Stimulated activated CD4-positive, alpha-beta T cell treated with anti-CD3 and anti-CD28 coated beads, Interleukin-15, amount 100 ng/mL, for 48 hours (primary cell): ENCODE measurements at places on chromosomes 1 and 21.

GRCh38 chr1:147496571-147497210 lies 44.6 kb upstream of the BCL9 start:
- DNase-seq, result no peak

DNA sequence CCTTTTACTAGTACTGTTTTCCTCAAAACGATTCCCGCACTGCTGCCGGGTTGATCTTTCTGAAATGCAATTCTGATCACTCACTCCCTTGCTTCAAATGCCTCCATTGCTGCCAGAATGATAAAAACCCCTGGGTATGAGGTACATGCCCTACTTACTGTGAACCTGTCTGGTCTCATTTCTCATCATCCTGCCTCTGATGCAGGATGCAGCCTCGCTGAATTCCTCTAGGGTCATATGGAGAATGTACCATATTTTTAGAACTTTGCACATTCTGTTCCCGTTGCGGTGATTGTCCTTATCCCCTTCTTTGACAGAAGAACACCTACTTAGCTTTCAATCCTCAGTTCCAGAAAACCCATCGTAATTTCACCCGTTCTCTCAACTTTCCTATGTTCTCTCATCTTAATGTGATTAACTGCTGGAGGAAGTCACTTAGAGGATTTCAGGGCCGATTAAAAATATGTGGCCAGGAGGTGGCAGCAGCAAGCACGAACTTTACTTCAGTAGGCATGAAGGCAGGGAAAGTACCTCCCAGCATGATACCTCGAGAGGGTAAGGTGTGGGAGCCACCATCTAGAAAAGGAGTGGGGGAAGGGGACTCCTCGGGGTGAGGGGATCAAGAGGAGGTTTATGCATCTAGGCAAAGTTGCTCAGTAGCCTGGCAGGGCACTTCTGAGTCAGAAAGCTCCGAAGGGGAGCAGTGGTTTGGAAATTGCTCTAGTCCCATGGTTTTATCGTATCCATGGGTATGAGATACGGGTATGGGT lies 361.5 kb upstream of the ZP4 start:
- no peak for DNase-seq

- DNase-seq, result no peak
Measured at GRCh38 chr1:15523104-15524020, 653 bp downstream of the CASP9 start.

DNA sequence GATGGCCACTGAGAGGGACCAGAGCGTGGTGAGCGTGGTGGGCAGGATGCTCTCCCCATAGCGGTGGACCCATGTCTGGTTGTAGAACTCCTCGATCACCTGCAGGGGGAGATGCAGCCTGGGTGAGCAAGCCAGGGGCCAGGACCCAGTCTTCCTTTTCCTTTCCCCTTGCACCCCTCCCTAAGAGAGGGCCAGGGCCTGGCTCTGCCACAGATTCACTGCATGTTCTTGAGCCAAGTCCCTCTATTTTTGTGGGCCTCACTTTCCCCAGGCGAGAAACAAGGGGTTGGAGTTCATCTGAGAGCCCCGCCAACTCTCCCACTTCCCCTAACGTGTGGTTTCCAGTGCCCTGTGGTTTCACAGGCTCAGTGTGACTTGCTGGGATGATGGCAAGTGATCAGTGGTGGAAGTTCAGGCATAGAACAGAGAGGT lies 27.5 kb downstream of the SLC2A1 start:
- no peak for DNase-seq

DNA sequence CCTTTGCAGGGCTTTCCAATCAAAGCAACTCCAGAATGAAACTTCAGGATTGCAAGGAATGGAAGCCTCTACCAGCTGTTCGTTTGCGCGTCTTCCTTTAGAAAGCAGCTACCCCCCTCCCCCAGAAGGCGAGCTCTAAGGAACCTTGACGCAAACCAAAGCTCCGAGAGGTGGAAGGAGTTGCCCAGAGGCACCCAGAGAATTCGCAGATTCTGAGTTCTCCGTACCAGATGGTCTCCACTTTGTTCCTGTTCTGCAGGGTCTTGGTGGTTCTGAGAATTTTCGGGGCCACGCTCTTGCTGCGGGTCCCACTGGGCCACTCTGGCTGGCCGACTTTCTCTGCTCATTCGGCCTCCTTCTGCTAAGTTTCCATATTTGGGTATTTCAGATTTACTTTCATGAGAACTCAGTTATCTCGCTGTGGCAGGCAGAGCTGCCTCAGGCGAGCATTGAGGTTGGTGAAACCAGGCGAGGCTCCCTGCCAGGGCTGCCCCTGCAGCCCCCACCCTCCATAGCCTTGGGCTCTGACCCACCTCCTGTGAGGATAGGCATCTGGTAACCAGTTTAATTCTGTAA lies 801 bp downstream of the TRAF5 start:
- DNase-seq, result no peak

- no peak for DNase-seq
Measured at GRCh38 chr1:172640111-172640510, 18.8 kb upstream of the FASLG start.

DNA sequence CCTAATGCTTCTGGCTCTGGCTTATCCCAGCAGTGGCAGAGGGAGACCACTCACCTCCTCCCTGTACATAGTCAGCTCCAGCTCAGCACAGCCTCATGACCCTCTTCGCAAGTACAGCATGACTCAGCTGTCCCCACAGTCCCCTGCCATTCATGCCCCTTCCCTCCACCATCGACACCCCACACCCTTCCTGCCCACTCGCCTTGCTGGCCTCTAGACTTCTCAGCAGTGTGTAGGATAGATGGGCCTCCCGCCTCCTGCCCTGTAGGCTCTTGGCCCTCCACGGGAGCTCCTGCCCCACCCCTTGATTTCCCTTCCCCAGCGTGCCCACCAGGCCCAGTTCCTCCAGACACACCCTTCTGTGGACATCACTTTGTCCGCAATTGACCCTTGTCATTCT lies 9.8 kb downstream of the NPR1 start:
- DNase-seq, result no peak

DNA sequence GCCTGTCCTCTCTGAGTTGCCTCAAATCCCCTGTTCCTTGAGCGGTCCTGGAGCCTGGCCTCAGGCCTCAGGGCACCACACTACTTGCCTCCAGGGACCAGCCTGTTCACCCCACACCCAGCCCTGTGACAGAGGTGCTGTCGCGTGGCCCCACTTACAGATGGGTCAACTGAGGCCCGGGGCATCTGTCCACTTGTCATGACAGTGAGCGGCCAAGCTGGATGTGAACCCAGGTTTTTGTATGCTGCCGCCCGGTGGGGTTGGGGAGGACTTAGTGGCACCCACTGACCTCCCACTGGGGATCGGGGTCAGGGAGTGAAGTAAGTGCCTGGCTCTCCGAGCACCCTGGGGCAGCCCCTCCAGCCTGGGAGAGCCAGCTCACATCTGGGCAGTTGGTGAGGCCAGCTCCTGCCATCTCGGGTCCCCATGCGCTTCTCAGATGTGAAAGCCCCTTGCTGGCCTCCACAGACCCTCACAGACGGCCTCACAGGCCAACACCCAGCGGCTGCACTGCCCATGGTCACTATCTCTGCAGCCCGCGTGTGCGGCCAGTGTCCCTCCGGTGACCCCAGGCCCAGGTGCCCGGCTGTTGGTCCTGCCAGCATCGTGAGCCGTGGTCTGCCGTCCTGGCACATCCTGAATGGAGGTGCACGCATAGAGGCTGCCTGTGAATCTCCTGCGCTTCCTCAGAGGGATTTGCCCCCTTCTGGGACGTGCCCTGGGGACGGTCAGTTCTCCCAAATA lies 9.3 kb upstream of the FAAP20 start:
- DNase-seq, result no peak

GRCh38 chr1:39243302-39243701 lies 38.8 kb downstream of the MACF1 start:
- no peak for DNase-seq

DNA sequence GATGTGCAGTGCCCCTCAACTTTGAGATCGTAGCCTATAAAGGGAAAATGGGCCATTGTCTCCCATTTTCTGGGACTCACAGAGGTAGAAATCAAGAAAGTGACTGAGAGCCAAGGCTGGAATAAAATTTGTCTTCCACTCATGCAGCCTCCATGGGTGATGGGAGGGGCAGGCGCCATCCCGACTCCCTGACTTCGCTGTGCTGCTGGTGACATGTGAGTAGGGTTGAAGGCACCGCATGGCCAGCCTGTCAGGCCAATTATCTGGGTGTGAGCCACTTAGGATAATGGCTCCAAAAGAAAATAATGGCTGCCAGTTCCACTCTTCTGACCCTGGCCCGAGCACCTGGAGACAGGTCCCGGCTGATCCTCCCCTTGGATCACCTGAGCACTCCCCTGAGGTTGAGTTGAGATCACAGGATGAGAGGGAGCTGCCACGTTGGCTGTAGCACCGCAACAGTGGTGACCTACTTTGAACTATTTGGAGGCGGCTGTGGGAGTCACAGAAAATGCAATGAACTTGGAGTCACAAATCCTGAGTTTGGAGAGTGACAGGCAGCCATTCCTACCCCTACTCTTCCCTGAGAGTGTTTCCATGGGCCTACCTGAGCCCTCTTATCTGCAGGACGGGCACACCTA lies 26.3 kb downstream of the CAPN9 start:
- DNase-seq, result no peak

DNA sequence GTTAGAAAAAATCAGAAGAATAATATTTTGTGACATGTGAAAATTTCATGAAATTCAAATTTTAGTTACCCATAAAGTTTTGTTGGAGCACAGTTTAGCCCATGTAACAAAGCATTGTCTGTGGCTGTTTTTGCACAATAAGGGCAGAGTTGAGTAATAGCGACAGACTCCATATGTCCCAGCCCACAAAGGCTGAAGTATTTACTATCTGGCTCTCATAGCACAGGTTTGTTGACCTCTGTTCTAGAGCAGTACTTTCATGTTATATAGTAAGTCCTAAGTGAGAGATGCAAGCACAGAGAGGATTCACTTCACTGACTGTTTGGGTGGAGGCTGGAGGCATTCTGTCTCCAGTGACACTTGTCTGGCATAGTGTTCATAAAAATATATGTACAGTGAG lies 6.8 kb downstream of the LAMC1 start:
- DNase-seq, result no peak

- DNase-seq, result no peak
Measured at GRCh38 chr1:244901400-244902015, 37.2 kb upstream of the HNRNPU start.

DNA sequence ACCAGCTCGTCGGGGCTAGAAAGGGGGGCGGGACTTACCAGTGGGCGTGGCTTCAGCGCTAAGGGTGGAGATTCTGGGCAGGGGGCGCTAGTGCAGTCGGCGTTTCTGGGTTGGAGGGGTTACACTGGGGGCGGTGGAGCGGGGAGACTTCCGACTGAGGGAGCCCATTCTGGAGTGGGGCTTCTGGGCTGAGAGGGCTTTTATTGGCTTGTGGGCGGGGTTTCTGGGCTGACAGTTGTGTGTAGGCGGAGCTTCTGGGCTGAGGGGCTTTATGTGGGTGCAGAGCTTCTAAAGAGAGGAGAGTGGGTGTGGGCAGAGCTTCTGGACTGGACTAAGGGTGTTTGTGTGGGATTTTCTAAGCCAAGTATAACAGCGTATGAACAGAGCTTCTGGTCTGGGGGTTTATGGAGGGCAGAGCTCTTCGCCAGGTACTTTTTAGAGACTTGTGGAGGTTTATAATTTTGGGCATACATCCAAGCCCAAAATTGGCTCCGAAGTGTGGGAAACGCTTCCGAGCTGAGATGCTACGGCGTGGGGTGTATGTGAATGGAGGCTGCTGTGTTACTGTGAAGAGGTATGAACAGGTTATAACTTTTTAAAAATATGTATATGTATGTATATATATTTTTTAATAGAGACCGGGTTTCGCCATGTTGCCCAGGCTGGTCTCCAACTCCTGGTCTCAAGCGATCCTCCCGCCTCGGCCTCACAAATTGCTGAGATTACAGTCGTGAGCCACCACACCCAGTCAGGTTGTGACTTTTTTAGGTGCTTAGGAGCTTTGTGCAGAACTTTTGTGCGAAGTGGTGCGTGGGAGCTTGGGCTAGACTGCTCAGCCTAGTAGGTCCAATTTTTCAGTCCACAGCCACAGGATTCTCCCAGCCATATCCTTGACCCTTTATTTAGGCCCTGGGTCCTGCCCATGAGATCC lies 825 bp downstream of the TMEM39B start:
- no peak for DNase-seq

GRCh38 chr1:13832100-13832499 lies 132.1 kb downstream of the PRDM2 start:
- no peak for DNase-seq

DNA sequence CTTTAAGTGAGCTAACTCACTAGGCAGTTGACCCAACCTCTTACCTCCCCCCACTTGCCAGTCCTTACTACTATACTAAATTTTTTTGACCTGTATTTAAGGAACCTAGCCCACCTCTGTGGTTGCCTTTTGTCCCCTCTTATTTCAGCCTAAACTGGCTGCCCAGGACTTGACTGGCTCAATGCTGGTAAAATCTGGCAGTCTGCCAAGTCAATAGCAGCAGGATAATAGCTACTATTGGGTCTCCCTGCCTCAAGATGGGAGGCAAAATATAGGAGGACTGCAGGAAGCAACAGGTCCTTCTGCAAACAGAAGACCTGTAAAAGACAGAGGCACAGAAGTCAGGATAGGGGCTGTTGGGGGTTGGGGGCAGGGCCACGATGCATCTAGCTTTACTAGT lies 144.2 kb upstream of the POGK start:
- no peak for DNase-seq

DNA sequence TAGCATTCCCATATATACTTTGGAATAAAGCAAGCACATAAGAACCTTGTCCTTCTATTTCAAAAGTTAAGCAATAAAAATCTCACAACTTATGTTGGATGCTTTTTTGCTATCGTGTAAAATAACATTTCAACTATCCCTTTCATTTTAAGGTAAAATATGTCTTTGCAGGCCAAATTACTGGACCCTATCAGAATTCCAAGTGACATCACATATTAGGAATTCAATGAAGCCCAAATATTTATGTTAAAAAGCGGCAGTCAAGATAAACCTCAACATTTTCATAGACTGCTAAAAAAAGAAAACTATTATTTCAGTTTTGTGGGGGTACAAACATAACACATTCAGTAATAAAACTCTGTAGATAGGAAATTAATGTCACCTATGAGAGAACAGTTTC lies 252.0 kb downstream of the KCTD3 start:
- no peak for DNase-seq

DNA sequence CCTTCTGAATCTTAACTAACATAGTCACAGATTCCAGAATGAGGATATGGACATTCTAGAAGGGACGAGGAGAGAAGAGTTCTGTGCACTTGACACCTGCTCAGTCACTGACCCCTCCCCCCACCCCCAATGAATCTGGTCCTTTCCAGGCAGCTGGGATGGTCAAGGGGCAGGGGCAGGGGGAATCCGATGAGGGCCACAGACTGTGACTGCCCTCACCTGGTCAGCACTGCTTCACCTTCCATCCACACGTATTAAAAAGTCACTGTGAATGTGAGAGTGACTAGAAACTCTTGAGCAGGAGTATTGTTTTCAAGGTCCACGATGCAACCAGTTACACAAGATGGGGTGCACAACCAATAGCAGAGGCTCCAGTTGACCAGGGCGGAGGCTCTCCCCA lies 9.5 kb upstream of the PRAMEF12 start:
- DNase-seq, result no peak

GRCh38 chr21:14251336-14251735 lies 35.4 kb downstream of the RBM11 start:
- DNase-seq, result no peak

- no peak for DNase-seq
Measured at GRCh38 chr1:11479375-11479979, 522 bp downstream of the DISP3 start.
